GM23248 (cell line): ENCODE measurements at places on chromosomes 16 and 17.

- H3K36me3 ChIP-seq = peaks cover 8% of the 10 kb centered on the region; the same call in 1 of the 2 replicates
- H3K4me1 ChIP-seq = no peaks in the 10 kb centered on the region
- H3K27me3 ChIP-seq = no peaks in the 10 kb centered on the region
- no peak overlapping the region for H3K4me3 ChIP-seq
- no peak for DNase-seq
Observed at GRCh38 chr16:81029930-81030604, 5.6 kb upstream of the ATMIN start.

DNA sequence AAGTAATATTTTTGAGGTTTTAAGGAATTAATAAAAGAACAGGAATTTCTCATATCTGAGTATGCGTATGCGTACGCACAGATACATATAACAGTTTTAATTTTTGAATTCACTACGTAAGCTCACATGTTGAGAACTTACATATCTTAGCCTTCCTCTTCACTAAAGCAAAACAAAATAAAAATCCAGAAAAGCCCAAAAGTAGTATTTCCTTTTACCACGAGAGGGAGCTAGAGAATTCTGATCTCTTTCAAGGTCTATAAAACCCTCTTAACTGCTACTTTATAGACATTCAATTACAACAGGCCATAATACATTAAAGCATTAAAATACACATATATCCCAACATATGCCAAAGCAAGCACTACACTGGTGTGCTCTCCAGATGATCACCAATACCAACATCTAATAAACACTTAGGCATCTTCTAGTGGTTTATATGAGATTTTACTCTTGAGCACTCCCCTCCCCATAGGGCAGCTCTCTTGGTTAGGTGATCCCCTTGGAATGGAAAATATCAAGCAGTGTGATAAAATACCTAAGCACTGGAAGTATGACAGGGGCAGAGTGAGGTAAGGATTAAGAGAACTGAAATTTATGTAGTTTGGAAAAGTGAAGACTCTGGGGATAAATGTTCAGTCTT lies 94.0 kb downstream of the SKAP1 start:
- no peaks in the 10 kb centered on the region for H3K36me3 ChIP-seq
- H3K27ac ChIP-seq = no peak overlapping the region
- H3K4me3 ChIP-seq = no peak overlapping the region
- no peaks in the 10 kb centered on the region for H3K27me3 ChIP-seq
- peaks cover 15% of the 10 kb centered on the region for H3K4me1 ChIP-seq

DNA sequence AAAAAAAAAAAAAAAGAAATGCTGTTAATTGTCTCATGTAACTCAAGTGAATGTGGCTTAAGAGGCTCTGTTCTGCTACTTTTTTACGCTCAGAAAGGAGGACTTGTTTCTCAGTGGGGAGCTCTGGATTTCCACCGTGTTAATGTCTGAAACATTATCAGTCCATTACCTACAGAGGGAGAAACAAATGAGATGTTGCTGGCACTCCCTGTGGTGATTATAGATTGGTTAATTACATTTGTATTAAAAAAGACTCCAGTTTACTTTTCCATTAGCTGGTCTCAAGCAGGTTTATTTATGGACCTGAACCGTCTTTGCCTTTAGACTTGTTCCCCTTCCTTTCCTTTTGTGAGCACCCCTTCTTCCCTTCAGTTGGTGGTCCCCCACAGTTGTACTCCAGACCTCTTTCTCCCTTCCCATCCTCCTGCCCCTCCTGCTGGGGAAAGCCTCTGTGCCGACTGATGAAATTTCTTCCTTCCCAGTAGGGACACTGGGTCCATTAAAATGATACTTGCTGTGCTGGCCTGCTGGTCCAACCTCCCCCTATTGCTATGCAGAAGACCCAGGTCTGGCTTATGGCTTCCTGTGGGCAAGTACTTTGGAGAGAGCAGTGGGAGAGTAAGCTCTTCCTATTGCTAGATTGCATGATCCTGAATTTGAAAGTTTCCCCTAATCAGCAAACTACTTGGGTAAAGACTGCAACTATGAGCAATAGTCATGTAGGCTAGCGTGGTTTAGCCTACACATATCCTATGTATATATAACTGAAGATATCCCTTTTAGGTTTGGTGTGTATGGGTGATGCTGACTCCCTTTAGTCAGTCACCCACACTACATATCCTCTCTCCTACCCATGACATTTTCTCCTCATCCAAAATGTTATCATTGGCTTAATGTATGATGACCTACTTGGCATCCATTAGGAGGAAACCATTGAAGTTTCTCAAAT lies 8.1 kb downstream of the CDC6 start:
- no peak overlapping the region for H3K27ac ChIP-seq
- H3K36me3 ChIP-seq = peaks cover 11% of the 10 kb centered on the region; the same call in 1 of the 2 replicates
- DNase-seq = no peak
- H3K4me3 ChIP-seq = no peak overlapping the region

DNA sequence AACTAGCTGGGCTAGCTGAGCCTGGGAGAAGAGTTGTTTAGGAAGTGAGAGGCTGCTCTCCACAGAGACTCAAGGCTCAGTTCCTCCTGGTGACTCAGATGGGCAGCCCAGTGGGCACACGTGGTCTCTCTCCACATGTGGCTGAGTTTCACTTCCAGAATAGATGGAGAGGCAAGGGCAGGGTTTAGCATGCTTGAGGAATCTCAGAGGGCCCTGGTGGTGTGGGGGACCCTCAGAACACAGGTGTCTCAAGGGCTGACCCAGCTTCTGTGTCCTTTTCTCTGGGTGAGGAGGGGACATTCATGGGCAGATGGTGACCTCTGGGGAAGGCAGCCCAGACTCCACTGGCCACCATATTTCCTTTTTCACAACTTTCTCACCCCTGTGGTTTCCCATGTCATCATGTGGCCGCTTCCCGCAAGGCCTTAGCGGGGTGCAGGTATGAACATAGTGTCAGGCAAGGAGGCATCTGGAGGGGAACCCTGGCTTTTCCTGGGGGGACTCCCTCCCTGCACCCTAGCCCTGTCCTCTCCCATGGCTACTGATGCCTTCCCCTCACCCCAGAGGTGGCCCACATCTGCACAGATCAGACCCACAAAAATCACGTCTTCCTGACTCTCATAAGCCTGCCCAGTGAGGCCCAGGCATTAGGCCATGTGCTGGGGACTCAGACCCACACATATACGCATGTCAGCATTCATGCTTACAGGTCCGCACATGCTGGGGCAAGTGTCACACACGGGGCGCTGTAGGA lies 3.3 kb downstream of the GRN start:
- H3K27ac ChIP-seq = peak overlapping the region; percentile 33; the same call in 1 of the 2 replicates
- H3K27me3 ChIP-seq = no peaks in the 10 kb centered on the region
- peak; percentile 84 for DNase-seq

- no peak overlapping the region for H3K27ac ChIP-seq
- H3K36me3 ChIP-seq = no peaks in the 10 kb centered on the region
- H3K4me3 ChIP-seq = no peak overlapping the region
- H3K27me3 ChIP-seq = no peaks in the 10 kb centered on the region
Observed at GRCh38 chr17:81995463-81996231, 18.2 kb downstream of the ASPSCR1 start.

GRCh38 chr17:7496470-7497183 lies 12.5 kb downstream of the POLR2A start:
- no peak overlapping the region for H3K27ac ChIP-seq
- no peaks in the 10 kb centered on the region for H3K4me1 ChIP-seq
- H3K27me3 ChIP-seq = no peaks in the 10 kb centered on the region
- H3K4me3 ChIP-seq = no peak overlapping the region
- DNase-seq = no peak
- peaks cover 40% of the 10 kb centered on the region for H3K36me3 ChIP-seq

DNA sequence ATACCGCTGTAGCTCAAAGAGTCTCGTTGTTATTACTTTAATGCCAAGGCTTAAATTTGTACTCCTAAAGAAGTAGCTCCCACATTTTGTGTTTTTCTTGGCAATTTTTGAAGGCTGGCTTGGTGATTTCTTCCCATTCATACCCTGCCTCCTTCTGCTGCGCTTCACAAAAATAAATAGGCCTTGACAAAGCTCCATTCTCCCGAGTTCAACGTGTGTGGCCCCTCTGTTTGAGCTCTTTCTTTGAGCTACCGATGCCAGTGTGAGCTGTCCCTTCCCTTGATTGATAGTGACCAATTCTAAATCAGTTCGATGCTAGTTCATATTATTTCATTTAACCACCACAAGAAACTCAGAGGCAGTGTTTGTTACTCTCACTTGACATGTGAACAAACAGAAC lies 96.8 kb downstream of the MAP2K6 start:
- H3K27ac ChIP-seq = no peak overlapping the region
- H3K27me3 ChIP-seq = no peaks in the 10 kb centered on the region
- DNase-seq = no peak
- H3K4me1 ChIP-seq = no peaks in the 10 kb centered on the region
- no peak overlapping the region for H3K4me3 ChIP-seq

GRCh38 chr17:72539981-72540897 lies 419.4 kb downstream of the SOX9 start:
- no peaks in the 10 kb centered on the region for H3K36me3 ChIP-seq
- peak overlapping the region; percentile 59 for H3K4me3 ChIP-seq
- no peaks in the 10 kb centered on the region for H3K27me3 ChIP-seq
- peaks cover 4% of the 10 kb centered on the region; the same call in 1 of the 2 replicates for H3K4me1 ChIP-seq
- DNase-seq = peak; percentile 92

- H3K4me1 ChIP-seq = peaks cover 31% of the 10 kb centered on the region
- no peak overlapping the region for H3K4me3 ChIP-seq
- H3K36me3 ChIP-seq = no peaks in the 10 kb centered on the region
- H3K27me3 ChIP-seq = no peaks in the 10 kb centered on the region
- H3K27ac ChIP-seq = no peak overlapping the region
Observed at GRCh38 chr17:563616-564015, 151.0 kb downstream of the VPS53 start.

DNA sequence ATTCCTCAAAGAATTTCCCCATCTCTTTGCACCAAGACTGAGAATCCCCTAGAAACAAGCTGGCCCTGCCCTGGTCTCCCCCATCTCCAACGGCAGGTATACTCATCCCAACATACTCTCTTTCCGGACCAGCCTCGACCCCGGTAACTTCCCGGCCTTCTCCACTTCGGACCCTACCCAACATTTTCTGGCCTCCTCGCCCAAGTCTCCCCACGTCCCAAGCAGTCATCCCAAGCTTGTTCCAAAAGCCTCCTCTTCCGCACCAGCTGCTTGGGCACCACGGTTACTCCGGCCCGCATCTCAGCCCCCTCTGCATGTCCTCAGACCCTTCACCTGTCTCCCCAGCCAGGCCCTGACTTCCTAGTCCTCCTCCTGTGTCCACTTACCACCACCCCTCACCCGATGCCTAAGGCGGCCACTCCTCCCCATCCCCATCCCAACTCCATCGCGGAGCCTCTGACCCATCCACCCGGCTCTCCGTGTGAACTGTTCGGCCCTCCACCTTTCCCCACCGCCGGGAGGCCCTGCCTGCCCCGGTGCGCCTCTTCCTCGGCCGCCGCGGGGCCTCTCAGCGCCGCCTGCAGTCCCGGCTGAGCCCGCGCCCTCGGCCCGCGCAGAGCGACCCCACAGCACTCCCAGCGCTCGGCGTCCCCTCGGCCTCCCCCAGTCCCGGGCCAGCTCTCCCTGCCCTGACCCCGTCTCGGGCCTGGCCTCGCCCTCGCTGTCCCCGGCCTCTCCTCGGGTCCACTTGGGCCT lies 994 bp downstream of the PITPNA start:
- H3K27me3 ChIP-seq = no peaks in the 10 kb centered on the region
- no peaks in the 10 kb centered on the region for H3K36me3 ChIP-seq
- peak overlapping the region; percentile 82 for H3K4me3 ChIP-seq
- peak; percentile 69 for DNase-seq
- peaks cover 28% of the 10 kb centered on the region for H3K4me1 ChIP-seq

DNA sequence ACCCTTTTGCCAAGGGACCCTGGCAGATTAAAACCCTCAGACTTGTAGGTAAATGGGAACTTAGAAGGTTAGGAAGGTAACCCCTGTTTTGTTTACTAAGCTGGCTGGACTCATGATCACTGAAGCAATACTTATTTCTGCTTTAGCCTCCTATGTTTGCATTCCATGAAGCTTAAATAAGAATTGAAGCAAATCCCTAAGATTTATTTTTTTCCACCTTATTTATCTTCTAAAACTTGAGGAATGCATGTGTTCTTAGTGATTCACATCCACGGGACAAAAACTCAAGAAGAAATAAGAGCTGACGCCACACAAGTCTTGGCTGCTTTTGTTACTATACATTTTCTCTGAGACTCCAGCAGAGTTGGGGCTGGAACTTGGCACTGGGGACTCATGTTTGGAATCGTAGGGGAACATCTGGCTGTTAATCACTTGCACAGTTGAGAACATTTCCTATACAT lies 35.5 kb downstream of the CLUAP1 start:
- peaks cover 7% of the 10 kb centered on the region; the same call in 1 of the 2 replicates for H3K4me1 ChIP-seq
- DNase-seq = peak; percentile 74
- 0 out of 2 replicates have a peak overlapping the region, but pooled peaks have one; percentile 5 for H3K4me3 ChIP-seq
- peak overlapping the region; percentile 79 for H3K27ac ChIP-seq
- no peaks in the 10 kb centered on the region; the same call in 1 of the 2 replicates for H3K36me3 ChIP-seq

DNA sequence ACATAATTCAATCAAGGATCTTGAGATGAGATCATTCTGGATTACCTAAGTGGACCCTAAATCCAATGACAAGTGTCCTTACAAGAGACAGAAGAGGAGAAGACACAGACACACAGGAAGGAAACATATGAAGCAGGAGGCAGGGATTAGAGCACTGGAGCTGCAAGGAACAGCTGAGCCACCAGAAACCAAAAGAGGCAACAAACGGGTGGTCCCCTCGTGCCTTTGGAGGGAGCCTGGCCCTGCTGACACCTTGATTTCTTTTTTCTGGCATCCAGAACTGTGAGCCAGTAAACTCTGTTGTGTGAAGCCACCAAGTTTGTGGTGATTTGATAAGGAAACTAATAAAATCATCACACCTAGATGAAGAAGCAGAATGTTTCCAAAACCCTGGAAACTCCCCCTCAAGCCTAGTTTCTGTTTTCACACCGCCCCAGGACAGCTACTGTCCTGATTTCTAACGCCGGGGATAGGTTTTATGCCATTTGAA lies 115.2 kb downstream of the PITPNC1 start:
- H3K27me3 ChIP-seq = no peaks in the 10 kb centered on the region
- no peak overlapping the region for H3K27ac ChIP-seq
- no peaks in the 10 kb centered on the region for H3K36me3 ChIP-seq
- peaks cover 25% of the 10 kb centered on the region for H3K4me1 ChIP-seq
- no peak for DNase-seq

DNA sequence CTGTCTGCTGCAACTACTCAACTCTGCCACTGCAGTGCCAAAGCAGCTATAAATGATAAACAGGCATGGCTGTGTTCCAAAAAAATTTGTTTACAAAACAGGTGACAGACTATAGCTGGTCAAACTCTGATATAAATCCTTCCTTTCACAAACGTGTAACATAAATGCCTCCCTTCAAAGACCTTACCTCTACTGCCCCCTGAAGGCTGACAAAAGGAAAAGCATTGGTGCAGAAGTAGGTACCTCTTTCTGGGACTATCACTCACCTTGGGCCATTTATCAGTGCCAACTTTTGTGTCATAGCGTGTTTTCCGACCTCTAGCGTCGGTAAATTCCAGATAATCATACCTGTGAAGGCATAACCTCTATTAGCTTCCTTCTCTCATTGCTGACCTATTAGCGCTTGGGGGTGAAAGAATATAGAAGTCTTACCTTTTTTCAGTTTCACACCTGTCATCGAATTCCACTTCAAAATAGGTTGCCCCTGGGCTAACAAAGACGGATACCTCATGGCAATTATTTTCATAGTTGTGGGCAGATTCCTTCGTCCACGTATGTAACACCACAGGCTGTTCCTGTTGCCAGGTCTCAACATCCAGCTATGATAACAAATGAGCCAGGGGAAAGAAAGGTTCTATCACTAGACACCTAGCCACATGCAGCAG lies 67.9 kb downstream of the ZZEF1 start:
- H3K4me1 ChIP-seq = peaks cover 9% of the 10 kb centered on the region
- no peak overlapping the region for H3K27ac ChIP-seq
- no peak overlapping the region for H3K4me3 ChIP-seq

- no peak for DNase-seq
- no peak overlapping the region for H3K4me3 ChIP-seq
- no peak overlapping the region for H3K27ac ChIP-seq
- no peaks in the 10 kb centered on the region for H3K4me1 ChIP-seq
- H3K36me3 ChIP-seq = no peaks in the 10 kb centered on the region
Observed at GRCh38 chr16:34054969-34055368, 595.6 kb downstream of the TP53TG3F start.
